ENCODE measurements at places on chromosomes 12 and 14.

DNA sequence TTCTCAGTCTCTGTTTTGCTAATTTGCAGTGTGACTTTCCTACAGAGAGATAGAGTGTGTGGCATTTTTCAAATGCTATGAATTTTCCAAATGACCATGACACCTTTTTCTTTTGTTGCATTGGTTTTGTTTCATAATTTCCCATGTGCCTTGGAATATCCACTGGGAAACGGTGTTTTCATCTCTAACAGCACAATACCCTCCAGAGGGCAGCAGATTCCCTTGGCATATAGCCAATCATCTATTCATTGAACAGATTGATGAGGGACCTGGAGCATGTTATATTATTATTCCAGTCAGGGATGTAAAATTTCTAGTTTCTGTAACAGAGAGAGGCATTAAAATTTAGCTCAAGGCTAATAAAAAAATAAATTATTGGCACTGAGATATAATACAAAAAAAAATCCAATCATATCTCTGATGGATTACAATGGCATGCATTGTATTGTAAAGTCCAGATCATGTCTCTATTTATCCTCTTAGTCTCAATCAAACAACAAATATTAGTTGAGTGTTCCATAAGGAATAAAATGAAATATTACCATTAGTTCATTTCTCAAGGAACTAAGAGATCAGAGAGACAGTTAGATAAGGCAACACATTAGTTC is 29.6 kb upstream of the NTN4 start:
- peak; percentile 20 for DNase-seq

GRCh38 chr14:54643696-54644176 is 76.8 kb downstream of the SAMD4A start:
- DNase-seq: no peak

DNA sequence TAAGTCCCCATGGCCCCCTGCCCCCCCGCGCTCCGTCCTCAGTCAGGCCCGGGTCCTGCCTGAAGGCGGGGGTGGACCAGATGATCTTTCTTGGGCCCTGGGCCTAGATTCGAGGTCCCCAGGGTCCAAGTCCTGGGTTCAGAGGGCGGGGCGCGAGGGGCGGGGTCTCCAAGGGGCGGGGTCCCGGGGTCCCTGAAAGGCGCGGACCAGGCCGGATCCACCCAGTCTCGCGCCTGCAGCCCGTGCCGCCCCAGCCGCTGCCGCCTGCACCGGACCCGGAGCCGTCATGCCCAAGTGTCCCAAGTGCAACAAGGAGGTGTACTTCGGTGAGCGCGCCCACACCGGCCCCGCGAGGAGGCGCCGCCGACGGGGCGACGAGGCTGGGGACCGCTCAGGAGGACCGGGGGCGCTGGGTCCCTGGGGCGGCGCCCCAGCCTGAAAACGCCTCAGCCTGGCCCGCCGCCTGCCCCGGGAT is 325 bp downstream of the CRIP1 start:
- DNase-seq: no peak

- DNase-seq: no peak
Measured at GRCh38 chr14:95500201-95500681, 16.2 kb downstream of the SYNE3 start.

- no peak for DNase-seq
Measured at GRCh38 chr14:90382491-90383125, 14.2 kb upstream of the CALM1 start.

GRCh38 chr14:55580470-55581341 is 699 bp downstream of the KTN1 start:
- no peak for DNase-seq

DNA sequence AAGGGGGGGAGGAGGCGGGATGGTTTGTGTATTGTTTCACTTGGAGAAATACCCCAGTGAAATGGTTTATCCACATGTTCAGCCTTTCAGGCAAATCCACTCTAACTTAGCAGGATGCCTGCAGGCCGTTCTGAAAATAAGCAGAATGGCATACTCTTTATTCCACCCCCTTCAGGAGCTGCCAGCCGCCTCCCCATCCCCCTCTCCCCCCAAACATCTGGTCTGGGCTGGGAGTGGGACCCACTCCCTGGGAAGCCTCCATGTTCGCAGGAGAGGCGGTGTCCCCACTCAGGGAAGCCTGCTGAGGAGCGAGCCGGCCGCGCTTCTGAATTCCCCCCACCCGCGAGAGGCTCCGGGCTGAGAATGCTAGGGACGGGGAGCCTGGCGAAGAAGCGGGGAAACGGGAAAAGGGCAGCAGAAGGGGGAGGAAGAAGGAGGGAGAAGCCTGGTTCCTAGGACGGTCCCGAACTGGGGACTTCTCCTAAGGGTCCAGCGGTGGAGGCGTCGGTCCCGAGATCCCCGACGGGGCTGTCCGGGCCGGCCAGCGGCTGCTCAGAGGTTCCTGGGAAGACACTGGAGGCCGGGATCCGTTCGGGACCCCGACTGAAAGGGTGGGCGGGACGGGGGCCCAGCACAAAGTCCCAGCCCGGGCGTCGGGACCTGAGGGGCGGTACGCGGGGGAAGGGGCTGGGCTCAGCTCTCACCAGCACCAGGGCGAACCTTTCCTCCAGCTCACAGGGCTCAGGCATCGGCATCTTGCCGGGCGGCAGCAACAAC is 666 bp downstream of the FMNL3 start:
- no peak for DNase-seq

- peak; percentile 66 for DNase-seq
Measured at GRCh38 chr14:23115039-23115731, 3.9 kb downstream of the CEBPE start.

DNA sequence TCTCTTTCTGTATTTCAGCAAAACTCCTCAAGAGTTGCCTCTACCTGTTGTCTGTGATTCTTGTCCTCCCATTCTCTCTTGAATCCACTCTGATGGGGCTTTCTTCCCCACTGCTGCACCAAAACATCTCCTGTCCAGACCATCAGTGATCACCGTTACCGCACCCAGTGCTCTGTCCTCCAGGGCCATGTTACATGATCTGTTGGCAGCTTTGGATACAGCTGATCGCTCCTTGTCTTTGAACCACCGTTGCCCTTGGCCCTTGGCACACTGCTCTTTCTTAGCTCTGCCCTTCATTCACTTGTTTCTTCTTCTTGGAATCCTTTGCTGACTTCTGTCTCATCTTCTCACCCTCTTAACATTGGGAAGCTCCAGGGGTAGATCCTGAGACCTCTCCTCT is 333.7 kb upstream of the FKBP4 start:
- DNase-seq: no peak

- no peak for DNase-seq
Measured at GRCh38 chr14:52325126-52325525, 11.0 kb downstream of the PTGER2 start.

GRCh38 chr12:44058366-44058765 is 222.5 kb downstream of the TMEM117 start:
- no peak for DNase-seq

DNA sequence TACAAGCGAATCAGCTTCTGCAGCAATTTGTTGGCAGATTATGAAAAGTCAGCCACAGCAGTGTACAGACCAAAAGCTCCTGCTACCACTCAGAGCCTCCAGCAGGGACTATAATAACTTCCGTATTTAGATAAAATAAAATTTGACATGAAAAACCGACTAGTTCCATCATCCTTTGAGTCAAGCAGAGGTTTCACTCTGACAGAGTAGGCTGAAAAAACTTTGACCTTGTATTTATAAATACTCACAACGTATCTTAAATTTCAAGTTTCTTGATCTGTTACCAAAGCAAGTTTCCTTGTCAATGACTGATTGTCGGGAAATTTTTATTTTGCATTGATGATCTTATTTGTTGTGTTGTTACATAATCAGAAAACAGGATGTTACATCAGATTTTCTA is 283.4 kb downstream of the DAD1 start:
- no peak for DNase-seq

DNA sequence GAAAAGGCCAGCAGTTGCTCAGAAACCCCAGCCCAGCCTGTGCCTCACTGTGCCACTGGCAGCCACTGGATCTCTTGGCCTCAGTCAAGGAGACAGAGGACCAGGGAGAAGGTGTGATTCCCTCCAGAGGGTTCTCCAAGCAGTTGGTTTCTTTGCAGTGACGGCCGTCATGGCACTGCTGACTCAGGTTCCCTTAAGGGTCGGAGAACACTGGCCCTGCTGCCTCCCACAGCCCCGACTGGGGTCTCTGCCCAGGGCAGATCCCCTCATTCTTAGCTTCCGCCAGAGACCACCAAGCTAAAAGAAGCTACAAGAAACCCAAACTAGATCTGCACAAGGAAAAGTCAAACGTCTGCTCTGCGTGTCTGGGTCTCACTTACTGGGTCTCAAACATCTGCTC is 16.4 kb downstream of the TSPAN11 start:
- no peak for DNase-seq

- DNase-seq: no peak
Measured at GRCh38 chr12:80860928-80861327, 76.8 kb downstream of the LIN7A start.

- no peak for DNase-seq
Measured at GRCh38 chr14:63362389-63362819, 43.7 kb upstream of the GPHB5 start.

DNA sequence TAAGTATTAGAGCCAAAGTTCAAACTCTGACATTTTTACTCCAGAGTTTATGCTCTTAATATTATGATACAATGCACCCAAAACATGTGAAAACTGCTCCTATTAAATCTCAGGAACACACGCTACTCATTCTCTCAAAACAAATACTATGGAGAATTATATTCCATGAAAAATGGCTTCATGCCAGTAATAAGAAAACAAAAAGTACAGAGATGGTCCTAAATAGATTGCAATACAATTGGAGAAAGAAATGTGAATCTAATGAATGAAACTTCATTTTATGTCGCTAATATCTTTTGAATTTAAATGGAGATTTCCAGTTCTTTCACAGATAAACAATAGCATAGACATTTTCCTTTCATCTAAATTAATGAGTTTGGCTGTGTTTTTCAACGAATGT is 384.3 kb downstream of the ADAMTS20 start:
- no peak for DNase-seq

GRCh38 chr12:55631733-55632132 is 5.0 kb upstream of the OR10P1 start:
- no peak for DNase-seq

DNA sequence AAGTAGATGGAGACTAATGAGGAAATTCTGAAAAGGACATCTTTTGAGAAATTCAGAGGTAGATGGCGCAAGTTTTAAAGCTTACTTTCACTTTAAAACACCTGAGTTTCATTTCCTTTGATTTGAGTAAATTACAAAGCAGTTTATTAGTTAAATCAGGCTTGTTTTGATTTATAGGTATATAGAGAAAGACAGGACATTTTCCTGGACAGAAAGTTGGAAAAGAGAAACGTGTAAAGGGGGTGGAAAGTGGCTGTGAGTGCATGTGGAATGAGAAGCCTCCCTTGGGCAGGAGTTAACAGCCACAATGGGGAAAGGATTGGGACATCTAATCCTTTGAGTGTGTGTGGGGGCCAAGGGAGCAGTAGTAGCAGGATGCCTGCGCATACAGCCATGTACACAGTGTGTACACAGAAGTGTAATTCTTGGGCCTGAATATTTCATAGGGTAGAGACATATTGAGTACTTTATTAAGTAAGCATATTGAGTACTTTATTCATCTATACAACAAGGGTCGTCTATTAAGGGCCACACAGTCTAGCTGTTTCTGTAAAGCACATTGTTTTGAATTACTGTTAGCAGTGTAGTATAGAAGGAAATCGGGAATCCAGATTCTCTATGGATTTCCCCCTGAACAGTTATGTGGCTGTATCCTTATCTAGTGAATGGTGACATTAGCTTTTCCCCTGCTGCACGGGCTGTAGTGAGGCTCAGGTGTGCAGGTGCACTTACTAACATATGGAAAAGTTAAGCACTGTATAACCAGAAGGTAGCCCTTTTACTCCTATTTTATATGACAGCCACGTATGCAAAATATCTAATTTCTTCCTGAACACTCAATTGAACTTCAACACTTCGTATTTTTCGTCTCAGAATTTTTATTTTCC is 19.1 kb downstream of the MARK3 start:
- DNase-seq: no peak
